ENCODE measurements at places on chromosomes 2 and 18.

- DNase-seq: no peak
These were observed 10.8 kb downstream of the OXER1 start for GRCh38 chr2:42752816-42753813.

DNA sequence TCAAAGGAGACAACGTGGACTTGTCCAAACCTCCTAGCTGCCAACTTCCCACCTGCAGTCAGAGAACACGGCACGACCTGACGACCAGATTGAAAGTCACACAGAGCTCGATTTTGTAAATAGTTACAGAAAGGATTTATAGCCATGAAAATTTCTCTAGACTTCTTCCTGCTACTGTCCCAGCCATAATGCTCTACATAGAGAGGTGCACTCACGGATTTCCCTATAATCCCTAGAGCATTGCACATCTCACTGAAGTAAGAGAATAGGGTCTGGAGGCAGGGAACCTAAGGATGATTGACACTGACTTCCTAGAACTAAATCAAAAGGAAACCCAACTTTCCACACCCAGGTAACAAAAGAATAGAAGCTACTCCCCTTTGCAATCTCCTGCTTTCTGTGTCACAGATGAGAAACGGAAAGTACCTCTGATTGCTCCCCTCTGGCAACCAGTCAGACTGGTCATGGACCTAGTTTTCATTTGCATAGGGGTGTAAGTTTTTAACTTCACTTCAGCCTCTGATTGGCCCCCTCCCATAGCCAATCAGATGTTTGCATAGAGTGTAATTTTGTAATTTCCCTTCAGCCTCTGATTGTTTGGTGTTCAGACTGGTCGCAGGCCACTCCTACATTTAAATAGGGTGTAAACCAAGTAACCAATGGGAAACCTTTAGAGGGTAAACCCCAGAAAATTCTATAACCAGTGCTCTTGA lies 58.6 kb upstream of the FBXO11 start:
- no peak for DNase-seq

- no peak for DNase-seq
These were observed 13.0 kb upstream of the KLF11 start for GRCh38 chr2:10030311-10030736.

DNA sequence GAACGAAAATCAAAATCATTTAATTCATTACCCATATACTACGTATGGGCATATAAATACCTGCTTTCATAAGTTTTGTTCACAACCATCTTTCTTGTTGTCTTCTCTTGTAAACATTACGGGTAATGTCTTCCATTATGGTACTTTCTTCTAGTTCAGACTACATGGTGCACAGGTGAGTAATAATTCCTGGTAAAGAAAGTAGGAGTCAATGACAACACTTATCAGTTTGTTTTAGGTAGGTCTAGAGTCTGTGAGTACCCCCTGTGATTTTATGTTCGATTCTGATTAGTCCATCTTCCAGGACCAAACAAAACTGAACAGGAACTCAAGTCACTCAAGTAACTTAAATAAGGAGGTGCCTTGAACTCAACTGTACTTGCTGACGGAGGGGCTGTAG lies 25.2 kb upstream of the CTLA4 start:
- no peak for DNase-seq

- DNase-seq: no peak
These were observed 45.5 kb downstream of the GATA6 start for GRCh38 chr18:22214731-22215528.

DNA sequence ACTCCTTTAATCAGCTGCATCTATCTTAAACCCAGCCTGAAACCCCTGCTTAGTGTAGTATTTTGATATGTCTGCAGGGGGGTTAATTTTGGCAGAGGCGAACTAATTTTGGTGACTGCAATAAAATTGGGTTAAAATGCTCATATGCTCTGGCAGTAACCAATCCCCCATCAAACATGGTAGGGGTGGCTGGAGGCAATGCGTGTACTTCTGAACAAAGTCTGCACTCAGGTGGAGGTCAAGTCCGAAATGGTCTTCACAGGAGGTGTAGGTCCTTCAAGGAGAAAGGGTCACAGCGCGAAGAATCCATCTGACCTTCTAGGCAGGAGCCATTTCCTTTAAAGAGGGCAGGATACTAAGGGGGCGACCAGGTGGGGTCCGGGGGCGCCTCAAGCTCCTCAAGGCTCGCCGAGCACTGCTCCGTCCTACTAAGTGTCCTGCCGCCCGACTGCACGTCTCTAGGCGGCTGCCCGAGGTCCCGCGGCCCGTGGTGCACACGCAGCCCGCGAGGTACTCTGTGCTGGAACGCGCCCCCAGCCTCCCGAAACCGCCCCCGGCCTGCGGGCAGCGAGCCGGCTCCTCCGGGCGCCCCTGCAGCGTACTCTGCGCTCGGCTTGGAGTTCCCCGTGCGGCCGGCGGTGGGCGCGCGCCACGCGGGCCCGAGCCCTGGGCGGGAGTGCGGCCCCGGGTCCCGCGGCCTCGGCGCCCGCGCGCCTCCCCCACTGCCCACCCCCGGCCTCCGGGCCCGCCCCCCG lies 1.7 kb upstream of the LDLRAD4 start:
- DNase-seq: no peak

GRCh38 chr2:19857100-19857499 lies 44.7 kb downstream of the TTC32 start:
- no peak for DNase-seq

DNA sequence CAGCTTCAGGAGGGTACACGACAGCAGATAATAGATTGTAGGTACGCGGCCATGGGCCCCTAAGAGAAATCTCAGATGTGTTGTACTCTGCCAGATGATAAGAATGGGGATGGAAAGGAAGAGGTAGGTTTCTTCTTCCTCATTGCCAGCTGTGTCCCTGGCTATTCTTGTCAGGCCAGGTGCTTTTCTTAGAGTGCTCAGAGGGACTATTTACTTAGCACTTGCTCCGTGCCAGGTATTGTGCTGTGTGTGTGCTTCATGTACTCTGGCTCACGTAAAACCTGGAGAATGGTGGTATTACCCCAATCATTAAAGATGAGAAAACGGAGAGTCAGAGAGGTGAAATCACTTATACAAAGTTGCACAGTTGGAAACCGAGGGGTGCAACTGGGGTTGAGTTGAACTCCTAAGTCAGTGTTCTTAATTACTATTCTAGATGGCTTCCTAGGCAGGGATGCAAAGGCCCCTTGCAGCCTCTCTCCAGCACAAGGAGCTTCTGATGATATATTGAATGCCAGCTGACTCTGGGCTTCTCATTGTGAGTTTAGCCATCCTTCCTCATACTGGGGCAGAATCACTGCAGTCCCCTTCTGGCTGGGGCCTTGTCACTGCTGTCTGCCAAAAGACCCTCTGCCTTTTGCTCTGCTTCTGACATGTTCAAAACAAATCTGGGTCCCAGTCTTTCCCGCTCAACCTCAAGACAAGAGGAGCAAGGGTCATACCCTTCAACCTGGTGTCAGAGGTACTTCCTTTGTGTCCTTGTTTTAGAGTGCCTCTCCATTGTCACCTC lies 60.7 kb downstream of the LYPD1 start:
- no peak for DNase-seq

GRCh38 chr2:219416235-219416602 lies 2.0 kb upstream of the DES start:
- no peak for DNase-seq

- no peak for DNase-seq
These were observed 347.5 kb downstream of the METTL4 start for GRCh38 chr18:2223849-2224248.

DNA sequence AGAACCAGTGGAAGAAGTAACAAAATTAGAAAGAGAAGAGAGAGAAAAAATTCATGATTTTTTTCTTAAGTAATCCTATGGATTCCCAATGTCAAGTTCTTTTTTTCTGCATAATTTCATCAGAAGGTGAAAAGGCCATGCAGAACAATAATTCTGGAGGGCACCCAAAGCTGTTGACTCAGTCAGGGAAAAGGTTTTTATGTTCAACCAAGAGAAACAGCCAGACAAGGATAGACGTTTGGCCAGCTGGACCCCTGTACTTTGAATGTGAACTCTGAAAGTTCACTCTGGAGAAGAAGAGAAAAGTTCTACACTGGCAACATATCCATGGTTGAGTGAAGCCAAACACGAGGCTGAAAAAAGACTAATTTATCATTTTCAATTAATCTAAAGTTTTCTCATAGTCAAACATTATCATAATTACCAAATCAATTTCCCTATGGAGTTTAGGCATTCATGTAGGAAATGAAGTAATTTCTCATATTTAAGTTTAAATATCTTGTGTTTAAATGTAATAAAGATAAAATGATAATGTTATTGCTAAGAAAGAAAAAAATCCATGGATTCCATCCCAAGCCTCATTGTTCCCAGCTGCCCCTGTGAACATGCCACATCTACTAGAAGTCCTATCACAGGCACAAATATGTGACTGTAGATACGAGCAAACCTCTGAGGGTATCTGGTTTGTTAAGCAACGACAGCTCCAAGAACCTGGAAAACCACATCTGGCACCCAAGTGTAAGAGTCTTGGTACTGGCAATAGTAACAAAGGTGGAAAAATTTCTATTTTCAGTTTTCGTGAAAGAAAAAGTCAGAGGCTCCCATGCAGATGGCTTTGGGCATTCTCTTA lies 742.7 kb upstream of the ACVR2A start:
- DNase-seq: no peak

DNA sequence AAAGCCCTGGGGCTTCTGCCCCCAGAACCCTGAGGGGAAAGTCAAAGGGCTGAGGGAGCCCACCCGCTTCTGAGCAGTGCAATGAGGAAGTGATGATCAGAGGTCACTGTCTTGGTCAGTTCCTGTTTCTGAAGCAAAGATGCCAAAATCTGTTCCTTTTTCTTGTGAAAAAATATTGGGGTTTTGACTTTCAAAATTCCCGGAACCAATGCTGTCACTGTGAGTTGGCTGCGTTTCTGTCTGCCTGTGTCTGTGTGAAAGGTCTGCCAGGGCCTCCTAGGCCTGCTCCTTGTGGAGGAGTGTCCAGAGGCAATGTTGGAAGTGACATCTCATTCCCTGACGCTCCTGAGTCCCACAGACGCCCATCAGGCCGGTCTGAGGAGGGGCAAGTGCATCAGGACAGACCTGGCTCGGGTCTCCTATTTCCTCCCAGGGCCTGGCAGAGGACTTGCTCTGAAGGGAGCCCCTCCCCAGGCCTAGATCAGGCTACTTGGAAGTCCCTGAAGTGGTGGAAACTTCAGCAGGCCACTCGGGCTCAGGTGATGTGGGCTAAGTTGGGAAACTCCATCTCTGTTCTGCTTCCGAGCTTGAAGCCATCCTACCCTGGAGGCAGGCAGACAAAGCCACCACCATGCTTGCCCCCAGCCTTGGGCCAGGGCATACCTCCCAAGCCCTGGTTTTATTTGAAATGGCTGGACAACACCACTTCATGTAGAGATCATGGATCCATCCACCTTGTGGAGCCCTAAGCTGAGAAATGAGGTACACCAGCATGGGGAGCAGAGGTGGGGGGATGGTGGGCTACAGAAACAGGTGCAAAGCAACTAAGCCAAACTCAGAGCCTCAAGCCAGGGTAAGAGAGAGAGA lies 51.0 kb downstream of the PKDCC start:
- no peak for DNase-seq

- DNase-seq: no peak
These were observed at the start of gene SERPINB10 for GRCh38 chr18:63907664-63908063. TSS of gene SERPINB10 (plus strand) at chr18:63907958. CDS start at chr18:63915511, 7,553 bp downstream.

Data from thoracic aorta (tissue), 2 donors.